ENCODE measurements at places on chromosomes 1 and 21. TPM values are rescaled to one million over a fixed set of nuclear protein-coding genes. Genes with fewer than 3 reads are reported as not detected.

DNA sequence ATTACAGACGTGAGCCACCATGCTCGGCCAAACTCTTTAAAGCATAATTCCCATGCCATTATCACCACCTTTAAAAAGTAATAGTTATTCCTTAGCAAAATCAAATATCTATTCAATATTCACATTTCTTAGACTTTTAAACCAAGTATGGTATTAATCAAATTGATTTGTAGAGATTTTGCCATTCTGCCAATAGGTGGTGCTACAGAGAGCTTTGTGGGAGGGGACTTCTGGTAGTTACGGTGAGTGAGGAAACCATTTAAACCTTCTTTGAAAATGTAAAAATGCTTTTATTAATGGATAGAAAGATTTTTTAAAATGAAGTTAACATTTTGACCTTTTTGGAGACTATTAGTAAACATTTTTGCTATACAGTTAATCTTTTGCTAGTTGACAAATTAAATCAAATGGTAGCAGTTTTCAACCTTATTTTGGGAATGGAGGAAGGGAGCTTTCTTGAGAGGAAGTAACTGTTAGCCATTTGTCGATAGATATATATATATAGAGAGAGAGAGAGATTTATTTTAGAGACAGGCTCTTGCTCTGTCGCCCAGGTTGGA lies 19.3 kb downstream of the IARS2 start:
- DNase-seq = no peak

GRCh38 chr21:28669971-28670653 lies 322.6 kb downstream of the LTN1 start:
- no peak for DNase-seq

DNA sequence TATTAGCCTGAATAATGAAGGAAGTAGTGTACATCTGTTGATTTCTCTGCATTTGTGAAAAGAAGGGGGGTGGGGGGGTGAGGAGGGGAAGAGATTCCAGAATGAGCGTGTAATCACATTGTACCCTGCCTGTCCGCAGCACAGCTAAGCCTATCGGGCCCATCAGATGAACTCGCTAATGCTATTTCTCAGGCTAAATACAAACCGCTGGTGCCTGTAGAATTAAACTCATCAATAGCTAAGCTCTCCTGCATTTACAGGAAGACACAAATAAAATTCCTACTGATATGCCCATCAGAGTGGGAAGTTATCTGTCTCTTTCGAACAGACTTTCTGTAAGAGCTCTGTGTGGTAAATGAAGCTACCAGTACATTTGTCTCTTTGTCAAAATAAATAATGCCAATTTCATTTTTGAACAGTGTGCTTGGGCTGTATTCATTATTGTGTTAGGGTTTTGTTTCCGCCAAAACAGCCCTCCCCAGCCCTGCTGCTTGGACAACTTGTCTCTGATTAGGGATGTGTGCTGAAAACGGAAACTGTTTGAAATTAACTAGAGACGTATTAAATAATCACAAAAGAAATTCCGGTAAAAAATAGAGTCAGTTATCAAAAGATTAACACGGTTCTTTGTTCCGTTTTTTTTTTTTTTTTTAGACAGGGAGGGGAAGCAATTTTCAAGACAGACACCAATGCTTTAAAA lies 305.4 kb downstream of the TTLL7 start:
- no peak for DNase-seq

DNA sequence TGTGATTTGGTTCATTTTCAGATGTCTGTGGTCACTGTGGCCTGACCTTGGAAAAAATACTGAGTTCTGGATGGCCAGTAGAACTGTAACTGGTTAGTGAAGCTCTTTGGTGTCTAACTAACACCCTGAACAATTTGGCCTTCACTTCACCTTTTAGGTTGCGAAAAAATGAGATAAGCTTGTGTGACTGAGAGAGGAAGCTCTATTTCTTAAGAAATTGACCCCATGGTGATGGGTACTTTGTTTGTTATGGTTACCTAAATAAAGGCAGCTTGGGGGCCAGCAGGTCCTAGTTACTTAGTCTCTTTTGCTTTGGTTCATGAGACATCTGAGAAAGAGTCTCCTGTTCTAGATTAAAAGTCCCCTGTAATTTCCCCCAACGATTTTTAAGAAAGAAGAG lies 181.6 kb downstream of the ZNF326 start:
- no peak for DNase-seq

- DNase-seq = no peak
Observed at GRCh38 chr1:18991585-18991984, 35.1 kb upstream of the IFFO2 start.

DNA sequence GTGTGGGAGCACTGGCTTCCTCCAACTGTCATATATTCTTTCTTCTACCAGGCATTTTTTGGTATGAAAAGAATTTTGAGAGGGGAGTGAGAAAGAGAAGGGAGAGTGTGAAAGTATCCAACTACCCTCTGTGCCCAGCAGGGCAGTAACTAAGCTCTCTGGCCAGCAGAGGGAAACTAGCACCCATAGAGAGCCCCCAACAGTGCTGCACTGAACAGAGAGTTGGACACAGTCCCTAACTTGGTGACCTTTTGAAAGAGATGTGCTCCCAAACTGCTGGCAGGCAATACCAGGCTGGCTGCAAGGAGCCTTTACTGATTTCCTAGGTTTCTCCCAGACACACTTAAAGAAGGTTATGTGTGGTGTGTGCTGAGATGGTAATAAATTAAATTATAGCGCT lies 118.8 kb upstream of the PBX1 start:
- DNase-seq = peak; percentile 45

- DNase-seq = no peak
Observed at GRCh38 chr1:188371295-188371806, 1542.6 kb downstream of the PLA2G4A start.

DNA sequence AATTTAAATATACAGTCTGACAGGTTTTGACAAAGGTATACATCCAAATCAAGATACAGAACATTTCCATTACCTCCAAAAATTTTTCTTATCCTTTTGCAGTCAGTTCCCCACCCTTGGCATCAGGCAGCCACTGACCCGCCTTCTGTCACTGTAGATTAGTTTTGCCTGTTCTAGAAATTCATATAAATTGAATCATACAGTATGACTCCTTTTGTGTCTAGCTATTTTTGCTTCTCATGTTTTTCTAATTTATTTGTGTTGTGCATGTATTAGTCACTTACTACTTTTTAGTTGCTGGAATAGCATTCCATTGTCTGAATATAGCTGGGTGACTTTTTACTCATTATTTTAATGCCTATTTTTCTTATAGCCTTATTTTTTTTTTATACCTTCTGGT lies 3.8 kb downstream of the UTP25 start:
- DNase-seq = no peak

- DNase-seq = no peak
Observed at GRCh38 chr1:221458447-221459156, 283.3 kb downstream of the DUSP10 start.

- no peak for DNase-seq
Observed at GRCh38 chr1:43893006-43893405, 40.6 kb upstream of the ARTN start.

GRCh38 chr1:231706934-231707333 lies 80.3 kb downstream of the DISC1 start:
- no peak for DNase-seq

DNA sequence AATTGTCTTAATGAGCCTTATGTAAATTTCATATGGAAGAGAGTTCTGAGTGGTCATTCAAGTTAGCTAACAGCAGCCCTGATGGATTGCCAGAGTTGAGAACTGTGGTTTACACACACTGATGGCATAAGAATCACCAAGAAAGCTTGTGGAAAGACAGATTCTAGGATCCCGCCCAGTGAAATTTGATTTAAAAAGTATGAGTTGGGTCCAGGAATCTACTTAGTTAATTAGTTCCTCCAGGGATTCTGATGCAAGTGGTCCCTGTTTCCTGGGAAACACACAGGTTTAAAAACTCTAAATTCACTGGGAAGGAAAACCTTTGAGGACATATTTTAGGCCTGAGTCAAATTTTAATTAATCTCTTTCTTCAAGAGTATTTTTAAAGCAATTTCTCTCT lies 144.3 kb downstream of the NTPCR start:
- no peak for DNase-seq

- DNase-seq = peak; percentile 77
Observed at GRCh38 chr1:32754317-32755097, 51.9 kb upstream of the SYNC start.

DNA sequence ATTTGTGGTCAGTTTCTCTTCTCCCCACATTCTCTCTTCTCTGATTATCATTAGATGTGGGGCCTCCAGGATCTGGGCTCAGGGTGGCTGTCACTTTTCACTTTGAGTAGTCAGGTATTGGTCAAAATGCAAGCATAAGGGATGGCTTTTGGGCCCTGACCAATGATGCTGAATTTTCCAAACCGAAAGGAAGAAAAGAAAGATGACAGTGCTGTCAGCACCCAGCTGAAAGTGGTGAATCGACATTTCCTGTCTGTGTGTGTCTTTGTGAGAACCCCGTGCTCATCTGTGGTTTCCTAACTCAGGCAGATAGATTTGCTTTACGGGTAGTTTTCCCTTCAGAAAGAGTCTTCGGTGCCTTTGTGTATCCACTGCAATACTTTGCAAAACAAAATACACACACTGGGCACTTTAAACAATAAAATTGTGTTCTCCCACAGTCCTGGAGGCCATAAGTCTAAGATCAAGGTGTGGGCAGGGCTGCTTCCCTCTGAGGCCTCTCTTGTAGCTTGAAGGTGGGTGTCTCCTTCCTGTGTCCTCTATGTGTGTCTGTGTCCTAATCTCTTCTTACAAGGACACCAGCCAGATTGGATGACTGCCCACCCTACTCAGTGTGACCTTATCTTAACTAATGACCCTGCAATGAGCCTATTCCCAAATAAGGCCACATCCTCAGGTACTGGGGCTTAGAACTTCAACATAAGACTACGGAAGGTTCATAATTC lies 274.8 kb upstream of the AJAP1 start:
- no peak for DNase-seq

GRCh38 chr1:151881479-151881878 lies 27.8 kb downstream of the THEM4 start:
- DNase-seq = no peak

Gene S100A14
- 51.3 TPM for total RNA-seq

Gene NLRP3
- total RNA-seq = 1.9 TPM

Gene UBE2U
- total RNA-seq = not detected
